ENCODE measurements at places on chromosomes 13 and 19. TPM values are rescaled to one million over a fixed set of nuclear protein-coding genes. Genes with fewer than 3 reads are reported as not detected.

- no peak for DNase-seq
These were observed at the start of gene CADM4 for GRCh38 chr19:43639519-43640423. TSS of gene CADM4 (minus strand) at chr19:43639850. CDS start at chr19:43639790, 60 bp downstream.

DNA sequence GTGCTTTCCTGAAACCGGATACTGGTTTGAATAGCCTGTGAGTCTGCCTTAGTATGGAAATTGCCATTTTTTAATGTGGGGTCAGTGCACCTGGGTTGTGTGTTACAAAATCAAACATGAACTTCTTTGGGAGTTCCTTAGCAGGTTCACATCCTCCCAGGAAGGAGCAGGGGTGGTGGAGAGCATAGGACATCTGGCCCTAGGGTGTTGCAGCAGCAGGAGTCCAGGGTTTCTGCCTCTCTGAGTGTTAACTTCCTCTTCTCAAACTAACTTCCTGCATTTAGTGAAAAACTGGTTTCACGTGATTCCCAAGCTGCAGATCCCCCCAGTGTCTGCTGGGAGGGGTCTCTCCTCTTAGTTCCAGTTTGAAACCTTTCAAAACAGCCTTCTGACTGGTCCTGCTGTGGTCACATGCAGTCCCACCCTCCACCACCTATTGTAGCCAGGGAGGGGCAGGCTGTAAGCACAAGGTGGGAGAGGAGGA, 7.2 kb downstream of the RNASEH2B start:
- DNase-seq, result no peak

GRCh38 chr13:60093425-60094019, 70.2 kb downstream of the DIAPH3 start:
- no peak for DNase-seq

GRCh38 chr13:48978942-48979601, 3.4 kb downstream of the FNDC3A start:
- no peak for DNase-seq

Gene ZNF575
- 1.9 TPM for polyA plus RNA-seq

GRCh38 chr13:112990783-112991182, 21.8 kb downstream of the MCF2L start:
- no peak for DNase-seq

DNA sequence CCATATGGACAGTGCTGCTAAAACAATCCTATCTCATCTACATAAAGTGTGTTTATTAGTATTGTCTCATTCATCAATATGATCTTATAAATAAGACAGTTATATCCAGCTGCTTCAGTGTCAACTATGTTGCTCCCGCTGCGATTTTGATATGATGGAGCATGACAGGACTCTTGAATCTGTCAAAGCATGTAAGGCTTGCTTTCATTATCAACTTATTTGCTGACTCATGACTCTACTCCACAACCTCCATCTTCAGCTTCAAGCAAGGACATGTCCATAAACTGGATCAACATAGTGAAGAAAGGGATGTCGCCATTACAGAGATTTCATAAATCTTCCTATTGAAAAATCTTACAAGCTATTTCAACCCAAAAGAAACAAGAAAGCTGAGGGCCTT, 2812.6 kb downstream of the PCDH9 start:
- no peak for DNase-seq

Gene TNNT1
- 3.8 TPM for polyA plus RNA-seq

DNA sequence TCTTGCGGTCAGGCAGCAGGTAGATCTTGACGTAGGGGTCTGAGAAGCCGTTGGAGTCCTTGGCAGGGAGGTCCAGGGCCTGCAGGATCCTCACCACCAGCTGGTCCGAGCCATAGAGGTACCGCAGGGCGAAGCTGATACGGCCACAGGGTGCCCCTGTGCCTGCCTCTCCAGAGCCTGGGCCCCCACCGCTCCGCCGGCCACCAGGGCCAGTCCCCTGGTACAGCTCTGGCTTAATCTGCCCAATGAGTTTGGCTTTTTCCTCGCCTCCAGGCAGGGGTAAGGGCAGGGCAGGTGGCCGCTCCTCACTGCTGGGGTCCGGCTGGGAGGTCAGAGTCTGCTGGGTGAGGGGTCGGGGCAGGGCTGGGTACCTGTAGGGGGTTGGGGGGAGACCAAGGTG, 9.9 kb downstream of the SYT3 start:
- DNase-seq, result no peak

- DNase-seq, result no peak
These were observed 6.9 kb downstream of the UPK1A start for GRCh38 chr19:35673121-35673804.

DNA sequence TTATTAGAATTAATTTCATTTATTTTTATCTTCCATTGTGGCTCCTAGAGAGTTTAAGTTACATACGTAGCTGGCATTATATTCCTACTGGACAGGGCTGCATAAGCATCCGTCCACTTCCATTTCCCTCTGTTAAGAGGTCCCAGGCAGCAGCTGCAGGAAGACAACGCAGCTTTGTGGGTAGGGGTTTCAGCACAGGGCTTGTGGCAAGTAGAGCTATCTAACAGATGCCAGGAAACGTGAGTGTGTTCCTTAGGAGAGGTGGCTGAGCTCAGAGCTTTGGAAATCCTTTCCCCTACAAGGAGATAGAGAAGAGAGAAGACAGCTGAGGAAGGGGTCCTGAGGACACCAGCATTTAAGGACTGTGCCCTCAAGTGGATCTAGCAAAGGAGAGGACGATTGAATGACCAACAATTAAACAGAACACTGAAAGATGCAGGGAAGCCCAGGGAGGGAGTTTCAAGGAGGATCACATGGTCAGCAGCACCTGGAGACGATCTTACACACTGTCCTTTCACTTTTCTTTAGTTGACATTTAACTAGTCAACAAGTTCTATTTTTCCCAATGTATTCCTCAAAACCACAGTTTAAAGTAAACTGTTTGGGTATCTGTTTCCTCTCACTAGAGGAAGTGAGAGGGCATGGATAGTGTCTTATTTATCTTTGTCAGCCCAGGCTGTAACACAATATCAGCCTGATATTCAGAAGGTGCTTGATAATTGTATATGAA, 2.3 kb upstream of the N4BP2L1 start:
- no peak for DNase-seq

DNA sequence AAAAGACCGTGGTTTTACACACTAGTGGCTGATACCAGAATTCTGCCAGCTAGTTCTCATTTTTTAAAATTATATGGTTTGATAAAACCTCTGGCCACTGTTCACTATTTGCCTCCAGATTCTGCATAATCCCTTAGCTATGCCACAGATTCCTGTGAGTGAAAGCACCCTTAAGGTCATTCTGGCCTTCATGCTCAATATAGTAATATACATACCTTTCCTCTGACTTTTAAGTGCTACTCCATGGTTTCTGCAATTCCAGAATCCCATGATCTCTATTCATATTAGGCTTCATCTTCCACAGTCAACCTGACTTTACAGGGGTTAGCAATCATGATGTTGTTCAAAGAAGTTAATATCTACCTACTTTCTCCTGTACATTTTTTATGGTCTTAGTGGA, 274.1 kb upstream of the EDNRB start:
- no peak for DNase-seq

Data from right renal pelvis (tissue), 4 donors.